ENCODE measurements at places on chromosomes 3 and 15. TPM values are rescaled to one million over a fixed set of nuclear protein-coding genes. Genes with fewer than 3 reads are reported as not detected.

- H3K36me3 ChIP-seq = no peaks in the 10 kb centered on the region
- DNase-seq = no peak
- H3K27ac ChIP-seq = no peak overlapping the region
- H3K4me3 ChIP-seq = no peak overlapping the region
- no peaks in the 10 kb centered on the region for H3K27me3 ChIP-seq
Measured at GRCh38 chr3:195911041-195911945, 2.9 kb upstream of the TNK2 start.

Gene ZNF662
- total RNA-seq = 7.2 TPM

DNA sequence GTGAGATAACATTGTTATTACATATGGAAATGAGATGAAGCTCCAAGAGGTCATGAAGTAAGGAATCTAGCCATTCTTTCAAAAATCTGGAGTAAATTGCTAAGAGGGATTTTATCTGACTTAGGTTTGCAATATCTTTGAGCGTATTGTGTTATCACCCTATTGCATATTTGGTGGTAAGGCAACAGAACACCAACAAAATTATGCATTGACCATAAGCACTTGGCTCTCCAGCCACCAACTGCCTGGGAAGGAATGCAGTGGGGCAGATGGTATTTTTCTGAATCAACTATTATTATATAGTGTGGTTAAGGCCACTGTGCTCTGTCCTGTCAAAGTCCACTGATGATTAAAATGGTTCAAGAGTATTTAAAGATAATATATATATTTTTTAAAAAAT lies 287.9 kb upstream of the SEMA6D start:
- H3K36me3 ChIP-seq = no peaks in the 10 kb centered on the region
- no peak for DNase-seq
- H3K27ac ChIP-seq = no peak overlapping the region
- no peaks in the 10 kb centered on the region for H3K27me3 ChIP-seq
- H3K4me1 ChIP-seq = no peaks in the 10 kb centered on the region

DNA sequence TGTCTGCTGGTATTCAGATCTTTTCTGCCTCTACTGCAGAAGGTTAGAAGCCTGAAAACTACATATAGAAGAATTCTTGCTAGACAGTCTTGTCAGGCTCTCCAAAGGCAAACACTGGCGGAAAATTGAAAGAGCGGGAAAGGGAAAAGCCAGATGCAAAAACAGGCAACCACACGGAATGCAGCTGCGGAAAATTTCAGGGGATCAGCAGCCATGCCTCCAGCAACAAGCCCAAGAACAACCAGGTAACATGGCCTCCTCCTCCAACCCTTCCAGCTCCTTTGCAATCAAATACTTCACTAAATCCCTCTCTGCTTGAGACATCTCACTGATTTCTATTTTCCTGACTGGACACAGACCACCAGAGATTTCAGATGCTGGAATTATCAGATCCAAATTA lies 9.6 kb downstream of the UBP1 start:
- no peak overlapping the region for H3K4me3 ChIP-seq
- H3K27ac ChIP-seq = no peak overlapping the region
- H3K4me1 ChIP-seq = no peaks in the 10 kb centered on the region
- no peaks in the 10 kb centered on the region for H3K36me3 ChIP-seq

GRCh38 chr3:177357352-177358090 lies 160.2 kb upstream of the TBL1XR1 start:
- H3K36me3 ChIP-seq = no peaks in the 10 kb centered on the region
- DNase-seq = peak; percentile 67
- no peaks in the 10 kb centered on the region for H3K4me1 ChIP-seq
- no peak overlapping the region for H3K4me3 ChIP-seq

DNA sequence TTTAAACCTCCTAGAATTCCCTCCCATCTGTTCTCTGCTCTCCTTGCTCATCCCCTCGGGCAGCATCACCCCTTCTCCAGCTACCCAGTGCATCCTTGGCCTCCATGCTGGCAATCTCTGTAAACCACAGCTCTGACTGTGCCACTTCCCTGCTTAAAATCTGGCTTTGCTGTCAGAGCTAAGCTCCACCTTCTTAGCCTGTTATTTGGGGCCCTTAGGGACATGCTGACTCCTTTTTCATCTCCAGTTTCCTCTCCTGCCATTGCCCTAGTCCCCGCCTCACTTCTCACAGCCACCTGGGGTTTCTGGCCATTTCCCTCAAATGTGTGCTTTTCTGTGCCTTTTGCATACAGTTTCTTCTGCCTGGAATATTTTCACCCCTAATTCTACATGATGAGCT lies 5.7 kb downstream of the SLC6A20 start:
- H3K27ac ChIP-seq = no peak overlapping the region
- no peaks in the 10 kb centered on the region for H3K36me3 ChIP-seq
- no peak overlapping the region for H3K4me3 ChIP-seq
- no peaks in the 10 kb centered on the region for H3K4me1 ChIP-seq
- DNase-seq = no peak

GRCh38 chr3:126213379-126214028 lies 33.1 kb upstream of the ALDH1L1 start:
- no peaks in the 10 kb centered on the region for H3K27me3 ChIP-seq
- no peaks in the 10 kb centered on the region for H3K36me3 ChIP-seq
- no peak for DNase-seq
- H3K4me3 ChIP-seq = peak overlapping the region; percentile 23

- H3K27me3 ChIP-seq = no peaks in the 10 kb centered on the region
- H3K4me1 ChIP-seq = no peaks in the 10 kb centered on the region
- no peak for DNase-seq
- no peaks in the 10 kb centered on the region for H3K36me3 ChIP-seq
Measured at GRCh38 chr15:58522391-58522790, 90.6 kb downstream of the LIPC start.

DNA sequence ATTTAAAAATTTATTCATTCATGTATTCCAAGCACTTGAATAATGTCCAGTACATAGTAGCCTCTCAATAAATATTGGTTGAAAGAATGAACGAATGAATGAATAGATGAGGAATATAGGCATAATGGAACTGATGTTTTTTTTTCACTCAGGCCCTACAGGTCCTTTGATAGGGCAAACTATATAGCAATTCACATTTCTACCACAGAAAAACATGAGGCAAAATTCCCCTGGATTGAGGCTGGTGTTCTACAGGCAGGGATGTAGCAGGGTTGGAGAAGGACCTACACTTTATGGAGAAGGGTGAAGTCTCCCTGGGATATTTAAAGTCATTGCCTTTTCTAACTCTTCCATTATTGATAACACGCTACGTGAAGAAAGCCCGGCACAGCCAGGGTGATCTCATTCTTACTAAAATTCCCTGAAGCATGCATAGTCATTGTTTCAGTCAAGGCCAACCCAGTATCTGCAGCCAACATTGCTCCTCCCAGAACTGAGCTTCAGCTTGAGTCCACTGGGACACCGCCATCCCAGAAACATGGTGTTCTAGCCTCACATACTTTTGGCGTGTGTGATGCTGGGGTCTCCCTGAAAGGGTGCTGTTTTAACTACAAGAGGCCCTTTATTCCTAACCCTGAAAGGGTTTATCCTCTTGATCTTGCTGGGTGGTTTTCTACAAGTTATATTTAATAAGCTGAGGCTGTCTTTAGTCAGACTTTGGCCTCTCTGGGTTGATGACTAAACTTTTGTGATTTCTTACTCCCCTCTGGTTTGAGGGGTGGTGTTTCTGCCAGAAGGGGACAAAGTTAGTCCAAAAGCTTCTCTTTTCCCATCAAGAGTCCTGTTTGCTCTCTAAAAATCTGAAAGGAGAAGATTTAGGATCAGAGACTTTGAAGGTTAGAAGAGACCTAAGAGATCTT lies 25.9 kb upstream of the FBN1 start:
- H3K4me1 ChIP-seq = no peaks in the 10 kb centered on the region
- H3K27ac ChIP-seq = peak overlapping the region; percentile 13
- DNase-seq = peak; percentile 64
- no peaks in the 10 kb centered on the region for H3K36me3 ChIP-seq
- no peak overlapping the region for H3K4me3 ChIP-seq

DNA sequence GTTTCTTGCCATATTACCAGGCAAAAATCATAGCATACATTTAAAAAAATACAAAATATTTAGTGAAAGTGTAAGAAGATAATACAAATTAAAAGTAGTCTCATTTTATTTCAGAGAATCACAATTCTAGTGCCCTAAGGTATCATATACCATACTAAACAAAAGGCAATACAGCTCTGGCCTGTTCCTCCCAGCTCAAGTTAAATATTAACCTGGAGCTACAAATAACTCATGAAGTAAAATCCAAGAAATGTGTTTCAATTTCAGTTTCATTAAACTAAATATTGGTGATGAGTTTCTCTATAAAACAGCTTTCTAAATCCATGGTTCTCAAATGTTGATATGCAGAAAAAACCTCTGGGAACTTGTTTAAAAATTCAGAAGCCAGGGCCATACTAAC lies 67.7 kb downstream of the INO80 start:
- H3K27me3 ChIP-seq = no peaks in the 10 kb centered on the region
- no peak for DNase-seq
- no peaks in the 10 kb centered on the region for H3K4me1 ChIP-seq
- H3K27ac ChIP-seq = no peak overlapping the region
- H3K36me3 ChIP-seq = no peaks in the 10 kb centered on the region

- no peak overlapping the region for H3K4me3 ChIP-seq
- no peaks in the 10 kb centered on the region for H3K36me3 ChIP-seq
- H3K27me3 ChIP-seq = no peaks in the 10 kb centered on the region
- no peaks in the 10 kb centered on the region for H3K4me1 ChIP-seq
Measured at GRCh38 chr3:102207151-102207571, 227.7 kb upstream of the ZPLD1 start.

- no peaks in the 10 kb centered on the region for H3K36me3 ChIP-seq
- no peaks in the 10 kb centered on the region for H3K4me1 ChIP-seq
- H3K4me3 ChIP-seq = no peak overlapping the region
- no peak overlapping the region for H3K27ac ChIP-seq
- no peaks in the 10 kb centered on the region for H3K27me3 ChIP-seq
- DNase-seq = no peak
Measured at GRCh38 chr3:57815036-57815435, 58.9 kb downstream of the SLMAP start.

DNA sequence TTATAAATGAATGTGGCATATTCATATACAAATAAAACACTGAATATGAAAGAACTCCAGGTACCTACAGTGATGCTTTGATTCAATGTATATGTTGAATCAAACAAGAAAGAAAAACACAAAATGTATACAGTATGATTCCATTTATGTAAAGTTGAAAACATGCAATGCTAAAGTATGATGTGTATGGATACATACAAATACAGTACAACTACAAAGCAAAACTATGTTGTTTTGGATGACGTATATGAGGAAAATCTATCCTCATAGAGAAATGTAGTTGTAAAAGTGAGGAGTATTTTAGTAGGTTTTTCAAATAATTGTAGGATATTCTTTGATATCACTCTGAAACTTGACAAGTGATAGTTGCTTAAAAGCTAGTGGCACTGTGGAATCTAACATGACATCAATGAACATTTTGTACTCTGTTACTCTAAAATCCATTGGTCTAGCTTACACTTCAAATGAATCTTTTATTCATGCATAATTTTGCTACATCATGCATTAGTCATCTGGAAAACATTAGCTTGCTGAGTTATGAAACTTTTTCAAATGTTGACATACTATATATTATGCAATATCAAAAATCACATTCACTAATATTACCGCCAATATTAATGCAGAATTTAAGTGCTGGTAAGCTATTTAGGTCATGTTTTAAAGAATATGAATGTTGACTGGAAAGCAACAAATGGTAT lies 278.1 kb upstream of the CHRNA7 start:
- no peak for DNase-seq
- H3K27me3 ChIP-seq = no peaks in the 10 kb centered on the region
- H3K4me3 ChIP-seq = no peak overlapping the region
- no peak overlapping the region for H3K27ac ChIP-seq

Gene CTXND1
- total RNA-seq = 0.09 TPM

- peak overlapping the region; percentile 98 for H3K27ac ChIP-seq
- H3K27me3 ChIP-seq = no peaks in the 10 kb centered on the region
- peak overlapping the region; percentile 63 for H3K4me3 ChIP-seq
- no peaks in the 10 kb centered on the region for H3K4me1 ChIP-seq
- DNase-seq = peak; percentile 72
- H3K36me3 ChIP-seq = no peaks in the 10 kb centered on the region
Measured at GRCh38 chr3:159763011-159763601, 225.5 kb upstream of the IL12A start.

DNA sequence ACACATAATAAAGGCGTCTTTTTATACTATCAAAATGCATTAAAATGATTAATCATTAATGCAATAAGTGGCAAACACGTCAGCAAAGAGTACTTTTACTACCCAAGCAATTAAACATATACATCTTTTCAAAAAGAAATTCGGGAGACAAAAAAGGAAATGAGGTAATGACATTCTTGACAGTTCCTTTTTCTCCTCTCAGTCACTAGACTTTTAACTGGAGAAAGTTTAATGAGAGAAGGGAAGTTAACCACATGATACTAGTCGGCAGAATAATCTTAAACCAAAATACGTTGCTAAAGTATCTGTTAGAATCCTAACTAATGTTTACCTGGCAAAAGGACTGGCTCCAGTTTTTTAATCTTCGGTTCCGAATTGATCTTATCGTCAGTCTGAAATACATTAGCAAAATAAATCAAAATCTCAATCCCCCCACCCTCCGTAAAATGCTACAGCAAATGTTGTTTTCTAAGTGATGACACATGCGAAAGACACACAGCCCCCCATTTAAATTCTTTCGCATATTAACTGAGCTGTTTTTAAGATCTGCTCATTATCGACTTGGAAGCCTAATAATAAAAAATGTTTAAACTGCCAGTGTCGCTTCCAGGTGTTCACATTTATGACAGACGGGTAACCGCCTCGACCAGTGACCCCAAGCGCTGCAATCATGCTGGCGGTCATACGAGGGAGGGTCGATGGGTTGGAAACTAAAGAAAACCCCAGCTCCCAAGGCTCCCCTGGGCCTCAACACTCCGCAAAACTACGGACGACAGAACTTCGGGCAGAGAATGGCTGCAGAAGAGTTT lies 778 bp downstream of the MTMR10 start:
- peak overlapping the region; percentile 91 for H3K27ac ChIP-seq
- H3K27me3 ChIP-seq = no peaks in the 10 kb centered on the region
- DNase-seq = no peak
- no peaks in the 10 kb centered on the region for H3K4me1 ChIP-seq

Gene GPR149
- total RNA-seq = not detected

- no peak for DNase-seq
Measured at GRCh38 chr3:58742239-58742638, 75.7 kb upstream of the FAM3D start.

GRCh38 chr3:54882129-54882833 lies 45.6 kb downstream of the LRTM1 start:
- no peaks in the 10 kb centered on the region for H3K36me3 ChIP-seq
- no peaks in the 10 kb centered on the region for H3K27me3 ChIP-seq
- no peak for DNase-seq
- no peak overlapping the region for H3K4me3 ChIP-seq

- no peaks in the 10 kb centered on the region for H3K27me3 ChIP-seq
- no peak overlapping the region for H3K4me3 ChIP-seq
- H3K36me3 ChIP-seq = no peaks in the 10 kb centered on the region
- no peaks in the 10 kb centered on the region for H3K4me1 ChIP-seq
- no peak overlapping the region for H3K27ac ChIP-seq
- DNase-seq = no peak
Measured at GRCh38 chr3:51224283-51224682, 160.8 kb upstream of the MANF start.

Gene CDV3
- total RNA-seq = 51.5 TPM

Gene GRK7
- total RNA-seq = not detected
